ENCODE measurements at places on chromosomes 1 and 21.
A peak's percentile ranks its signal among the peaks of the same experiment; 100 is the strongest.

DNA sequence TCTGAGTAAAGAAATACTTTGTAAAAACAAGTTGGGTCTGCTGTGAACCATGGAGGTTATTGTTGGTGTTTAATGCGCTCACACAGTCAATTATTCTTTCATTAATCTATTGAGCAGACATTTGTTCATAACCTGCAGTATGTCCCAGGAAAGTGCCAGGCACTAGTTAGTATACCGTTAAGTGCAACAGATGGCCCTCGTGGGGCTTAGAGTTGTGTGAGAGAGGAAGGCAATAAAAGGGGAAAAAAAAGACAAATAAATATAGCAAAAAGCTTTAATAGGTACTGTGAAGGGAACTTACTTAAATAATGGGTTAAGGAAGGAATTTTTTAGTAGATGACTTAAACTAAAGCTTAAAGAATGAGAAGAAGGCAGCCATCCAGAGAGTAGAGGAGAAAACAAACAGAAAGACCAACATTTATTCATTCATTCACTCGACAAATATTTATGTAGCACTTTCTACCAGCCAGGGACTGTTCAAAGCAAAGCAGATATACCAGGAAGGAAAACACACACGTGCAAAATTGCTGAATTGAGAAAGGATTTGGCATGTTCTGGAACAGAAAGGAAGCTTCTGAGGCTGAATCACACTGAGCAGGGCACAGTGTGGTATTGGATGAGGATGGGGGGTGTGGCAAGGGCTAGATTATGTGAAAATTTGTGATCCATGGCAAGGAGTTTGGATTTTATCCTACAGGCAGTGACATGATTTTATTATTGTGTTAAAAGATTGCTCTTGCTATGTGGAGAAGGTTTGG lies 296.1 kb upstream of the SGIP1 start:
- DNase-seq: no peak

- no peak for DNase-seq
These were observed 738.8 kb downstream of the AMY1C start for GRCh38 chr1:104488296-104489015.

- no peak for DNase-seq
These were observed 92.0 kb downstream of the CNIH3 start for GRCh38 chr1:224707843-224708725.

DNA sequence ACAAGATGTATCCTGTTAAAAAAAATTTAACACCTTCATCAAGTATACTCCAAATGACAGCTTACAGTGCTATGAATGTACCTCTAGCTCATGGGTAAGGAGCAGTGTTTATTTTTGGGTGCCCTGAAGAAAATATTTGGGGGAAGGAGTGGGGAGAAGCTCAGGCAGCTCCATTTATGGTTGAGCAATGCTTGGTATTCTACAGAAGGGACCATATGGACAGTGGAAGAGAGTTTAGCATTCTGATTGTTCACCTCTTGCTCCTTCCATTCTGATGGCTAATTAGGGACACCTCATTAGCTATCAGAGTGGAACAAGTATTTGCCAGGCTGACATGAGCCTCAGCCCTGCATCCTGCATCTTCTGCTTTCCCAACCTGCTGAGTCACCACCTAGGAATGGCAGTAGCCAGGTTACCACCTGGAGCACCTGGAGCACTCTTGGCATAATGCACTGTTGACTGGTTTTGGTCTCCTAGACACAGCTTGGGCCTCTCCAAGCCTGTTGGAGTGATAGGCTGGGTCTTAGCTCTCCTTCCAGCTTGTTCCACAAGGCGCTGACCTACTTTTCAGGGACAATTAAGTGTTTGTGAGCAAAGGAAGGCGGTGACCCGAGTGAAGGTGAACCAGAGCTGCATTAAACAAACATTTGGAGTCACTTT lies 62.0 kb upstream of the MACF1 start:
- peak; percentile 93 for DNase-seq

GRCh38 chr21:46156678-46157077 lies 1.3 kb upstream of the FTCD start:
- no peak for DNase-seq

DNA sequence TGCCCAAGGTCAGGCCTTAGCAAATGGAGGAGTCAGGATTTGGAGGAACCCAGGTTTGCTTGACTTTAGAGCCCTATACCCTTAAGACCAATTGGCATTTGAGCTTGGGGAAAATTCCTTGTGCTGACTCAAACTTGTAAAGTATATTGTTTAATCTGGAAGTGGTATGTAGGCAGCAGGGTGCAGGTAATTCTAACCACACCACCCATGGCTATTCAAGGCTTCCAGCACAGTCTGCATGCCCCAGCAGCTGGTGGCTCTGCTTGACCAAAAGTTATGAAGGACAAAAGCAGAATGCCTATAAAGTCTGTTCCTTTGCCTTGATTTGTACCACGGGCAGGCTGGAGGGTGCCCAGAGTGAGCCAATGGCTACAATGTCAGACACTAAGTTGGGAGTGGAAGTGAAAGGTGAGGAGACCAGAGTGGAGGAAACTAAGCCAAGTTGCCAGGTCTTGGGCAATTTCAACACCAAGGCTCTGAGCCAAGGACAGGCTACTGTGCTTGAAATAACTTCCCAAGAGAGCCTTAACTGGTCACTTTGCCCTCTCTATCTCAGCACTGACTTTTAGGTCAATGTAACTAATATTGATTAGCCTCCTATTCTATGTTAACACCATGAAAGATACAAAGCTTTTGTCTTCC lies 4.7 kb upstream of the G0S2 start:
- DNase-seq: no peak

DNA sequence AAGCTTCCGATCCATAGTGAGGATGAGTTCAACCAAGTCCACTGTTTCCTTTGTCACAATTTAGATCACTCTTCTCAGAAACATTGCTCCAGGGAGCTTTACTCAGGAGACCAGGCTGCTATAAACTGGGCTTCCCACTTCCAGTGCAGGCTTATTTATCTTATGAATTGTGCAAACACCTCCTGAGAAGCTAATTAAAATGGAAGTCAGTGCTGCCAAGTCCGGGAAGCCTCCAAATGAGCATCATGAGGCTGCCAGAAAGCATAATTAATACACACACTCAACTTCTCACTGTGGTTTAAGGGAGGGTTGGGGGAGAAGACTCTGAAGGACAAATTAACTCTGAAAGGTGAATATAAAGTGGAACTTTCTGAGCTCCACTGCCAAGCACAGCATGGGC lies 145.0 kb upstream of the SGIP1 start:
- no peak for DNase-seq

DNA sequence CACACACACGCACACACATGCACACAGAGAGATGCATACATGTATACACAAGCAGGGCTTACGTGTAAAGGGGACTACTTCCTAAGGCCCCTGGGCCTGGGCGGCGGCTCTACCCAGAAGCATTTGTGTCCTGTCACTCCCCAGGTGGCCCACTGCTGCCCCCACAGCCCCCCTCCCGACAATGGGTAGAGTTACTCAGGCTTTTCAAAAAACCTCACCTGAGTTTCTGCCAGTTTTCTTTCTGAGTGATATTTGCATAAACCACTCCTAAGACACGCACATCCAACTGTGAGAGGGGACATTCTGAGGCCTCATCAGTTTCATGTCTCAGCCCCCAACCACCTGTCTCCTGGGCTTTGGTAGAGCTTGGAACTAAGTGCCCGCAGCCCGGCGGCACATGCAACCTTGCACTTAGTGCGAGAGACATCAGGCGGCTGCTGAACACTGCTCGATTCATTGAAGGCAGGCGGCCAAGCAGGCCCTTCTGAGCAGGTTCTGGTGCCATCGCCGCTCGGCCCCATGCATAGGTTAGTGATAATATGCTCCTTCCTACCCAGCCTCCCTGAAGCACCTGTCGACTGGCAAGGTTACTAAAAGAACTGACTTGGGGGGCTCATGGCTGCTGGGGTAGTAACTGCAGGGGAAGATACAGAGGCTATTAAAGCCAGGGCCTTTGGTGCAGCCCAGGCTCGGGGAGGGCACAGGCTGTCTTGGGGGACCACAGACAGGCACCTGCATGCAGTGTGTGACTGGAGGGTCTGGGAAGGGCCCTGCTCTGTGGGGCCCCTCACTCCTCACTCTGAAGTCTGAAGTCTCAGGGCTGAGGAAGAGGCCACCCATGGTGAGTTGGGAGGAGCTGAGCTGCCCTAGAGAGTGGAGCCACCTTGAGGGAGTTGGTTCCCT lies 364.2 kb upstream of the VAMP3 start:
- DNase-seq: peak; percentile 57

- no peak for DNase-seq
These were observed 10.0 kb downstream of the DRAXIN start for GRCh38 chr1:11701551-11701961.

DNA sequence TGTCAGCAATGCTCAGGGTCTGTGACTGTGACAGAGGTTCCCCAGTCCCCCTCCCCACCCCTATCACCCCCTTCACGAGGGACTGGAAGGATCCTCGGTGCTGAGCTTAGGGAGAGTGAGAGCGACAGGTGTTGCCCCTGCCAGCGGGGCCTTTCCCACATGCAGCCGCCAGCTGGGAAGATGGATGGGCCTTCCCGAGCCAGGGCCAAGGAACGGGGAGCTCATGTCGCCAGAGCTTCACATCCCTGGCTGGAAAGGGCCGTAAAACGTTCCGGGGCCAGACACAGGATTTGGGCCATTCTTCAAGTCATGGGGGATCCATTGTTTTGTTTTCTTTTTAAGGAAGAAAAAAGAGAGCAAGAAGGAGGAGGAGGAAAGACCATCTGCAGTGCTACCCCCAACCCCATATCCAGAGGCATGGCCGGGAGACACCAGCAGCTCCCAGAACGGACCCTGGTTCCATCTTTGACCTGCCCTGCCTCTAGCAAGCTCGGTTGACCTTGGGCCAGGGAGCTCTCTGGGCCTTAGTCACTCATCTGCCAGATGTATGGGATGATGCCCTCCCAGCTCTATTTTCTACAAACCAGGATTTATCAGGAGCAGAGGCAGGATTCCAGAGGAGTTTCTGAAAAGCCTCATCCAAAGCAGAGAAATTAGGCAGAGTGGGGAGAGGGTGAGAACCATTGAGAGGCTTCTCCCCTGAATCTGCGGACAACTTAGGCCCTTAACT lies 54.1 kb downstream of the TAS1R2 start:
- no peak for DNase-seq

DNA sequence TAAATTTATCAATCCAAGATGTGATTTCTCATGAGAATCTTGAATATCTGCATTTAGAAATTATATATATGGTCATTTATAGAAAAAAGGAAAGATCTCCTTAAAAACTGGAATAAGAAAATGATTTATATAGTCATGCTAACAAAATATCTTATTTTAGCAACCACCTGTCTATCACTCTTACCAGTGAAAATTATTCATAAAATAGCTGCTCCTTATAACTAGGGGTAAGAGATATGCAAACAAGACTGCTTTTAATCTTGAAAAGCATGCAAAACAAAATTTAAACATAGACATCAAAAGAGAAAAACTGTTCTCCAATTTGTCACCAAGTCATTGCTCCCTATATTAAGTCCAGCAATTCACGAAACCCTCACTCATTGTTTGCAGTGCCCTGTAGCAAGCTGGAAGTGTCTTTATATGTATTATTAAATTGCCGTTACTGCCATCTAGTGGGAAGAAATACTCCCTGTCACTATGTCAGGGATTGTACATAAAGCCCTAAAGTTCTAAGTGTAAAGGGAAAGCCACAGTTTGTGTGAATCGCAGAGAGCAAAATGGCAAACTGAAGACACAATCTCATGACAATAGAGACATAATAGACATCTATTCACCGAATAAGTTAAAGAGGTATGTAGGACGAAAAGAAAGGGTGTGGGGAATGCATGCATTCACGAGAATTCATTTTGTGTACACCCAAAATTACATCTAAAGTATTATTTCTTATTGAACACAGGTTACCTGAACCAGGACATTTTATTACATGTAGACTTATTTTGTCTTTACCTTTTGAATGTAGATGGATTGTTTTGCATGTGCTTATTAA lies 600.5 kb downstream of the USP25 start:
- DNase-seq: no peak

GRCh38 chr1:219412772-219413171 lies 200.1 kb downstream of the ZC3H11B start:
- DNase-seq: no peak

GRCh38 chr1:31627930-31628559 lies 10.6 kb downstream of the HCRTR1 start:
- DNase-seq: peak; percentile 91

DNA sequence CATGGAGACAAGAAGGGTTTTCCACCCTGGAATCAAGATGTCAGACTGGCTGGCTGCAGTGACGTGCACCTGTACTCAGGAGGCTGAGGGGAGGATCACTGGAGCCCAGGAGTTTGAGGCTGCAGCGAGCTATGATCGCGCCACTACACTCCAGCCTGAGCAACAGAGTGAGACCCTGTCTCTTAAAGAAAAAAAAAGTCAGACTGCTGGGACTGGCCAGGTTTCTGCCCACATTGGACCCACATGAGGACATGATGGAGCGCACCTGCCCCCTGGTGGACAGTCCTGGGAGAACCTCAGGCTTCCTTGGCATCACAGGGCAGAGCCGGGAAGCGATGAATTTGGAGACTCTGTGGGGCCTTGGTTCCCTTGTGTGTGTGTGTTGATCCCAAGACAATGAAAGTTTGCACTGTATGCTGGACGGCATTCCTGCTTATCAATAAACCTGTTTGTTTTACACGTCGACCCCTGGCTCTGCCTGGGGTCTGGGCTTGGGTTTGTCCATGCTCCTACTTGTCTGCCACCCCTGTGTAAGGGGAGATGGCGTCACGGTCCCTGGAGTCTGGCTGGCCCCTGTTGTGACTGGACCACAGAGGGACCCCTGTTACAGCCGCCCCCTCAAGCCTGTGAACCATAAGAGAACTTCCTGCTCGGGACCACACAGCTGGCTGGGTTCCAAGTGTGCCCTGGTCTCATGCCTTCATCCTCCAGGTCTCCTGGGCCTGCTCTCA lies 20.9 kb upstream of the VPS13D start:
- DNase-seq: peak; percentile 84

- DNase-seq: no peak
These were observed 21.3 kb downstream of the PDE4B start for GRCh38 chr1:65813956-65814355.

GRCh38 chr21:43323244-43324005 lies 103.5 kb downstream of the SIK1 start:
- peak; percentile 87 for DNase-seq

- no peak for DNase-seq
These were observed 174.6 kb downstream of the KCNK2 start for GRCh38 chr1:215256936-215257679.

GRCh38 chr1:100087396-100087795 lies 45.3 kb downstream of the SASS6 start:
- no peak for DNase-seq

DNA sequence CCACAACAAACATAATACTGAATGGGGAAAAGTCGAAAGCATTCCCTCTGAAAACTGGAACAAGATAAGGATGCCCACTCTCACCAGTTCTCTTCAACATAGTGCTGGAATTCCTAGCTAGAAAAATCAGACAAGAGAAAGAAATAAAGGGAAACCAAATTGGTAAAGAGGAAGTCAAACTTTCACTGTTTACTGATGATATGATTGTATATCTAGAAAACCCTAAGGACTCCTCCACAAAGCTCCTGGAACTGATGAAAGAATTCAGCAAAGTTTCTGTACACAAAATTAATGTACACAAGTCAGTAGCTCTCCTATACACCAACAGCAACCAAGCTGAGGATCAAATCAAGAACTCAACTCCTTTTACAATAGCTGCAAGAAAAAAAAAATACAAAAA lies 6.9 kb upstream of the F13B start:
- DNase-seq: no peak

Data from upper lobe of left lung (tissue), 6 donors.